H4 (cell line): ENCODE measurements at places on chromosomes 2 and 18. TPM values are rescaled to one million over a fixed set of nuclear protein-coding genes. Genes with fewer than 3 reads are reported as not detected.

DNA sequence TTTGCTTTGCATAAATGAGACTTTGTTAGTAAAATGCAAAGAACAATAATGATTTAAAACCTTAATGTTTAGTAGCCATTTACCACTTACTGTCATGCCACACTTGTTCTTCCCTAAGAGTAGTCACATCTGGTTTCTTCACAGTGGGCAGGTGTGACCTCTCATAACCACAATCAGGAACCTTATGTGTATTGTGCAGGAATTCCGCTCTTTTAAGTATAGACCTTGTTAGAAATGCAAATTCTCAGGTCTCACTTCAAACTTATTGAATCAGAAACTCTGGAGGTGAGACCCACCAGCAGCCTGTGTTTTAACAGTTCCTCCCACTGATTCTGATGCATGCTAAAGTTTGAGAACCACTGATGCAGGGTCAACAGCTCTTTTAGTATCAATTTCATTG is 518.8 kb upstream of the MEX3C start:
- DNase-seq = no peak

DNA sequence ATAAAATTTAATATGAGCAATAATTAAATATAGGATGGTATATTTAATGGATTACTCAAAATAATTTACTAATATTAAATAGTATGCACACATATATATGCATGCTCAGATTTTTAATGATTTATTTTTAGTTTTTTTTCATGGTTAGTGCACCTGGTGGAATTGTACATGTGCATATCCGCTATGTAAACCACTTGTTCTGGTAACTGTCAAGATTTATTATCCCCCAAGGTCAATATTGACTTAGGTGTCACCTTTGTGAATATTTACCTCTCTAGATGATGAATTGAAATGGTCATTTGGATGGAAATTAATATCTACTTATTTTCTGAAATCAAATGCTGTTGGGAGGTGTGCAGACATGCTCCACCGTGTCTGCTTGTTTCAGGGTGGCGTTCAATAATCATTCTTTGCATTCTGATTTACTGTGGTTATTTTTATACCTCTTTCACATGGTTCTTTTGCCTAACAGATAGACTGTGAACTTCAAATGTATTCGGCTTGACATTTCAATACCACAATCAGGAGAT is 14.7 kb downstream of the CNTNAP5 start:
- no peak for DNase-seq

DNA sequence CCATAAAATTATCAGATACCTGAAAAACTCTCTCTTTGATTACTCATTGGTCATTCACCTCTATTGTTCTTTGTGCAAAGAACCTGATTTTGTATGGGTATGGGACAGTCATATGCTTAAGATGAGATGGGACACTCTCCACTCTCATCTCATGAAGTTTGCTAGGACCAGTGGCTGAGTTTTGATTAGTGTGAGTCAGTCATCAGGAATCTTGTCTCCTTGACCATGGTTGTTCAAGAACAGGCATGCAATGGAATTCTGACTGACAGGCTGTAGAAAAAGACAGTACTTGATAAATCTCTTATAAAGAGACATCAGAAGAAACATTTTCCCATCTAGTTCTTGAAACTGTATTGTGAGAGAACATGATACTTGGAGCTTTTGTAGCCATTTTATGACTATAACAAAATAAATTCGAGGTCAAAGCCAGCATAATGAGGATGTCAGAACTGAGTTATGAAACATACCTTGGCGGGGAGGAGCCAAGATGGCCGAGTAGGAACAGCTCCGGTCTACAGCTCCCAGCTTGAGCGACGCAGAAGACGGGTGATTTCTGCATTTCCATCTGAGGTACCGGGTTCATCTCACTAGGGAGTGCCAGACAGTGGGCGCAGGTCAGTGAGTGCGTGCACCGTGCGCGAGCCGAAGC is 367.0 kb downstream of the NR4A2 start:
- no peak for DNase-seq

Gene CD226
- total RNA-seq = 0.02 and 0.23 TPM in 2 replicates

DNA sequence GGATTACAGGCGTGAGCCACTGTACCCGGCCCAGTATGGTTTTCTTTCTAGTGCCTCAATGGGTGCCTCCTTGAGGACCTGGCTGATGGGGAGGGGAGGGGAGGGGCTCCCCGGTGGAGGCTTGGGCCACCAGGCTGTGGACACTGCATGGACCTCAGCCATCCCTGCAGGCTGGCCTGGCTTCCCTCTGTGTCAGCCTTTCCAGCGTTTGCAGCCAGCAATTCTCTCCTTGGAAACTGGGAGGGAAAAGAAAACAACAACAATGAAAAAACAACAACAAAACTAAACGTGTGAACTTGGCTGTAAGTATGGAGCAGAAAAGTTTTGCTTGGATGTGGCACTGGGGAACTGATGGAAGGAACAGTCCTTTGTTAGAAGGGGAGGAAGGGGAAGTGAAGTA is 159.3 kb downstream of the GLI2 start:
- no peak for DNase-seq

Gene FOXD4L1
- total RNA-seq = not detected in 2 replicates
